T-helper 22 cell (primary cell): ENCODE measurements at places on chromosomes 4 and X.

DNA sequence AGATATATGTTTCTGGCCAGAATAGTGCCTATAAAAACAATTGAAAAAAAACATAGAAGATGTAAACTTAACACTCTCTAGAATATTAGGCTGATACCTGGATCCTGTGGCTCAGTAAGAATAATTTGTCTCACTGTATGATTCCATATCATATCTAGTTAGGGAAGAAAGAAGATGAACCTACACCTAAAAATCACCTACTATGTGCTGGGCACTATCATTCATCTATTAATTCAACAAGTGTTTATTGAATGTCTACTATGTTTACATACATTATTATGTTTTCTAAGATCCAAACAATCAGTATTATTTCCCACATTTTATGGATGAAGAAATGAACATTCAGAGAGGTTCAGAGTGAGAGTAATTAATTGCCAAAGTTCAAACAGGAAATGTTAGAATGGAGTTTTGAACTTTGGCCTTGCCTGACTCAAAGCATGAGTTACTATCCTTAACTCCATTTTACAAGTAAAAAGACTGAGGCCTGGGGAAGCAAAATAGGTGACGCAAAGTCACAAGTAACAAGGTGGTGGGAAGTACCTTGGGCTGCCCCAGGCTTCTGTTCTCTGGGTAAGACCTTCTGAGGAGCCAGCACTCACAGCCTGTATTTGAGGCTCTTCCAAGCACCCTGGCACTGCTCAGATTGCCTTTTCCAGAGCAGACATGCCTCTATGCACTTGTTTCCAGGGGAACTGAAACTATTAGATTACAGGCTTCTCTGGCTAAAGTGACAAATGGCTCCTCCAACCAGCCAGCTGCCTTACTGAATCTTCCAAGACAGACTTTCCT, 111.1 kb upstream of the ACSL4 start:
- no peak for DNase-seq

DNA sequence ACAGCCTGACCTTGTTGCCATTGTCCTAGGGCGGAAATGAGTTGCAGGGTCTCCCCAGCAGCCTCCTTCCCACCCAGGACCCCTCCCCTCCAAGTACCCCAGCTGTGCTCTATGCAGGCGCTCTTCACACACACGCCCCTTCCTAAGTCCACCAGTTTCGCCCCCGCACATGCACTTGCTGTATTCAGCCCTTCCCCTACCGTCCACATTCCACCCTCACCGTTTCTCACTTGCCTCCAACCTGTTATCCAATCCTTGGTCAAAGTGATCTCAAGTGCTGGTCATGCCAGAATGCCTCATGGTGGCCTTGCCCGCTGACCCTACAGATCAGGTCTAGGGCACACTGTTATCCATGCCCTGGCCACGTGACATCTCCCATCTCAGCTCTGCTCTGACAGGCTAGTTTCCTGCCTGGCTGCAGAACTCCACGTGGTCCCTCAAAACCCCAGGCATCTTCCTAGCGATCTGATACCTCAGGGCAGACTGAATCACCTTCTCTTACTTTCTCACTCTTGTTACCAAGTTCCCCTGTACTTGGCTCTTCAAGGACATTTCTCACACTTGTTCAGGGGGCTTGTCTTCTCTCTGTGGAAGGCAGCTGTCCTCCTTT, 39.7 kb downstream of the NSG1 start:
- DNase-seq: no peak

- no peak for DNase-seq
Measured at GRCh38 chr4:147610686-147611085, 6.5 kb upstream of the TMEM184C start.

DNA sequence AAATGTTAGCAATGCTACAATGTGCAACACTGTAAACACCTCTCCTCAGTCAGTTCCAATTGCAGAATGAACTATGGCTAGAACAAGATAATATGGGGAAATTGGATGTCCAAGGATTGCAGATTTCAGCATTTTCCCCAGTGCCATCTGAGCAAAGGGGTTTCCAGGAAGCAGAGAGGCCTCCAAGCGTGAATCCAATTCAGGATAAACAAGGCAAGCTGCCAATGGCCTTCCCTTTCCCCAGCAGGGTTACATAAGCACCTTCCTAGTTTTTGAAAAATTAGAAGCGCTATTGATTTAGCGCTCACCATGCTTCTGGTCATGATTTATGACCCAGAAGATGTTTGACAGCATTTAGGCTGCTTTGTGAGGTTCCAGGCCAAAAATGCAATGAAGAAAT, 223.0 kb upstream of the GATB start:
- DNase-seq: no peak

GRCh38 chr4:2417765-2418649, at the start of gene ZFYVE28:
TSS of gene ZFYVE28 (minus strand) at chr4:2418645. CDS start at chr4:2418323, 322 bp downstream.
- no peak for DNase-seq

GRCh38 chr4:139076016-139076744, 60.6 kb downstream of the NOCT start:
- no peak for DNase-seq

DNA sequence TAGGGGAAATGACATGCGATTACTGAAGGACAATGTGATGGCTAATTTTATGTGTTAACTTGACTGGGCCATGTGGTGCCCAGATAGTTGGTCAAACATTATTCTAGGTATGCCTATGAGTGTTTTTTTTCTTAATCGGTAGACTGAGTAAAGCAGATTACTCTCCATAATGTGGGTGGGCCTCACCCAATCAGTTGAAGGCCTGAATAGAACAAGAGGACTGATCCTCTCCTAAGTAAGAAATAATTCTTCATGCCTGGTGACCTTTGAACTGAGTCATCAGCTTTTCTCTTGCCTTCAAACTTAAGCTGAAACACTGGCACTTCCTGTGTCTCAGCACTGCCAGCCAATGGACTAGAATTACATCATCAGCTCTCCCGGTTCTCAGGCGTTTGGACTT, 164.0 kb upstream of the FGF13 start:
- DNase-seq: no peak

DNA sequence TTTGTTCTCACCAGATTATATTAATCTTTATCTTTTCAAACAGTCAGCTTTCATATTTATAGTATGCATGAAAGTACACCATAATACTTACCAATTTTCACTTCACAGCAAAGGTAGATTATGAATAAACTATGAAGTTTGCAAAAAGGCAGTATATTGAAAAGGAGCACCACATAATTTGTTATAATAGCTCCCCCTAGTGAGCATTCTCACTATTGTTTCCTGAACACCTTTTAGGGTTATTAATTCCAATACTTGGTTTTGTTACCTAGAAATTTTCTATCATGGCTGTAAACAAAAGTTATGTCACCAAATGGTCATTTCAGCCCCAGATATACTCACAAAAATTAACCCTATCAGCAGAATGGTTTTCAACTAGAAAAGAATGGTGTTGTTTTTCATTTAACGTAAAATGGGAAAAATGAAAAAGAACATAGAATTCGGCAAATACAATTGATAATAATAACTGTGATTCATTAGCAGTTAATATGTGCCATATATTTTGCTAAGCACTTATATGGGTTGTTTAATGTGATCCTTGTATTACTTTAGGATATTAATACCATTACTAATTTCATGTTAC, 30.2 kb upstream of the NKX6-1 start:
- DNase-seq: no peak

DNA sequence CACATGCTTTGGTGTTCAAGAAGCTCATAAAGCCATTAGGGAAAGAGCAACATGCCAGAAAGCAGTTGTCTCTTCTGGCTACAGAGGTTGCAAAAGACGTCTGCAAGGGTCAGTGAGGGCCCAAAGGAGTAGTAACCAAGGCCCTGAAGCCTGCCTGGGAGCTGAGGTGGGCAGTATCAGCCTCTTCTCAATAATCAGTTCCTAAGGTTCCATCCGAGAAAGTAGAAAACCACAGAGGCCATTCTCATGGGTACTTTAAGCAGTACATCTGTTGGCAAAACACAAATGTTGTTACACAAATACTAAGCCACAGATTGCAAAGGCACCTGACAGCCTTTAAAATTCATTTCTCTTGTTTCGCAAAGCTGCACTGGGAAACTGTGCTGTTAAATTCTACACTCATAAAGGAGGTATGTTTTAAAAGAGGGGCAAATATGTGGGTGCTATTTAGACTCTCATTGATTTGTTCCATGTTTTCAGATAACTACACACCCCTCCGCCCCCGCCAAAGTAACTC, 37.7 kb downstream of the MECP2 start:
- DNase-seq: no peak
